ENCODE measurements at places on chromosomes 2 and 18. TPM values are rescaled to one million over a fixed set of nuclear protein-coding genes. Genes with fewer than 3 reads are reported as not detected.

DNA sequence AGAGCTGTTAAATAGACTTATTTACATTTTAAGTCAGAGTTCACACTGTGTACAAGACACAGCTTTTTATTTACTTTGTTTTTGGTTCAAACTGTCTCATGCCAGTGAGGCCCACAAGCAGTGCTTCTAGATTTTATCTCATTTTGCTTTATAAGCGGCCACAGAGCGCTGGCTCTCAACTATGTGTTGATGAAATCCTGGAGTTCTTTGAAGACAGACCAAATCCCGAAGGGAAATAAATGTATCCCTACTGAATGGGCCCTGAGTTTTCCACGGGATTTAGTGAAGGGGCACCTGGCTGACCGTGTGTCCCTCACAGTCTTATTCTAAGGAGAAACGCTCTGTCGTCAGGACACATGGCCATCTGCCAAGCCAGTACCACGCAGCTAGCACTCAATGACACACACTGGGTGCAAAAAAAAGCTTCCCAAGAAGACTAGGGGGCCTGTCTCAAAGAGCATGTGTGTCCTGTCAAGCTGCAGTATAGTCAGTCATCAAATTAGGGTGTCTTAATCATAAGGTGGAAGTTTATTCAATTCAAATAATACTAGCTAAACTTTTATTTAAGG lies 23.4 kb downstream of the LYPD1 start:
- no peak for DNase-seq

DNA sequence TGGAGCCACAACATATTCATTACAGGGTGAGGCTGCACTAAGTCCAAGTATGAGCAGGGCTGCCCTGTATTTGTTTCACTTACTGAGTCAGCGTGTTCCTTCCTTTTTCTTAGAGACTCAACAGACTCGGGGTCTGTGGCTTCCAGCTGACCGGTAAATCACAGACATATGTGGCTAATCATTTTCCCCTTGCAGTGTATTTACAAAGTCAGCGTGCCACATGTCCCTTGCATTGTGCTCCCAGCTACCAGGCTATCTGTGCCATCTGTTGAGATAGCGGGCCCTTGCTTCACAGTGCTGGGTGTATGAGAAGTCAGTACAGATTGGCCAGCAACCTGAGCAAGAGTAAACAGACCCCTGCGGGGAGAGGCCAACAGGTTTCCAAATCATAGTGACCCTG lies 254.3 kb downstream of the LRRTM1 start:
- DNase-seq = no peak

- no peak for DNase-seq
Measured at GRCh38 chr2:25817630-25818029, 60.7 kb downstream of the ASXL2 start.

DNA sequence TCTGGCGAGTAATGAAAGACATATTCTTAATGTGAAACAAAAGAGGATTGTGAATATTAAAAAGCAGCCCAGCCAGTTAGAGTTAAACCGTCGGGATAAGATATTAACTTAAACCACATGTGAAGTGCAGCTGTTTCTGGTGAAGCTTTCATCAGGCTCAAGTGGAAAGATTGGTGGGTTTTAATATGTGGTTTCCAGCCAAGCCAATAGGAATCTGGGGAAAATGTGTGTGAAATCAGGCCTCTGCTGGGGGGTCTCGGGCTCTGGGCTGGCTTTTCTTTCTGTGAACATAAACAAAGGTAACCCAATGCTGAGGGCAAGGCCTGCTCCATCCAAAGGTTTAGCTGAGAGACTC lies 279.6 kb downstream of the SLC4A3 start:
- no peak for DNase-seq

GRCh38 chr2:74555610-74556103 lies 1.1 kb downstream of the DOK1 start:
- no peak for DNase-seq

- DNase-seq = no peak
Measured at GRCh38 chr2:145199042-145199441, 679.1 kb upstream of the ZEB2 start.

GRCh38 chr2:23432531-23432930 lies 47.6 kb downstream of the KLHL29 start:
- DNase-seq = no peak

- no peak for DNase-seq
Measured at GRCh38 chr2:160650196-160651118, 156.8 kb upstream of the RBMS1 start.

The GKN1 gene
- total RNA-seq = not detected

The FOXI3 gene
- not detected for total RNA-seq

The C2orf72 gene
- 46.2 TPM for total RNA-seq

The TNP1 gene
- not detected for total RNA-seq

The MRPL44 gene
- total RNA-seq = 17.6 TPM

GRCh38 chr18:49186242-49186641 lies 235.5 kb upstream of the SMAD7 start:
- DNase-seq = no peak

The MYO1B gene
- total RNA-seq = 21.5 TPM

The LDLRAD4 gene
- total RNA-seq = 128 TPM

The HOXD13 gene
- not detected for total RNA-seq

GRCh38 chr18:52363861-52364260 lies 23.9 kb downstream of the DCC start:
- DNase-seq = no peak

- no peak for DNase-seq
Measured at GRCh38 chr2:145777914-145778313, 1258.0 kb upstream of the ZEB2 start.

GRCh38 chr2:239106314-239106908 lies 258.5 kb downstream of the TWIST2 start:
- peak; percentile 71 for DNase-seq

The VIT gene
- 5.0 TPM for total RNA-seq

DNA sequence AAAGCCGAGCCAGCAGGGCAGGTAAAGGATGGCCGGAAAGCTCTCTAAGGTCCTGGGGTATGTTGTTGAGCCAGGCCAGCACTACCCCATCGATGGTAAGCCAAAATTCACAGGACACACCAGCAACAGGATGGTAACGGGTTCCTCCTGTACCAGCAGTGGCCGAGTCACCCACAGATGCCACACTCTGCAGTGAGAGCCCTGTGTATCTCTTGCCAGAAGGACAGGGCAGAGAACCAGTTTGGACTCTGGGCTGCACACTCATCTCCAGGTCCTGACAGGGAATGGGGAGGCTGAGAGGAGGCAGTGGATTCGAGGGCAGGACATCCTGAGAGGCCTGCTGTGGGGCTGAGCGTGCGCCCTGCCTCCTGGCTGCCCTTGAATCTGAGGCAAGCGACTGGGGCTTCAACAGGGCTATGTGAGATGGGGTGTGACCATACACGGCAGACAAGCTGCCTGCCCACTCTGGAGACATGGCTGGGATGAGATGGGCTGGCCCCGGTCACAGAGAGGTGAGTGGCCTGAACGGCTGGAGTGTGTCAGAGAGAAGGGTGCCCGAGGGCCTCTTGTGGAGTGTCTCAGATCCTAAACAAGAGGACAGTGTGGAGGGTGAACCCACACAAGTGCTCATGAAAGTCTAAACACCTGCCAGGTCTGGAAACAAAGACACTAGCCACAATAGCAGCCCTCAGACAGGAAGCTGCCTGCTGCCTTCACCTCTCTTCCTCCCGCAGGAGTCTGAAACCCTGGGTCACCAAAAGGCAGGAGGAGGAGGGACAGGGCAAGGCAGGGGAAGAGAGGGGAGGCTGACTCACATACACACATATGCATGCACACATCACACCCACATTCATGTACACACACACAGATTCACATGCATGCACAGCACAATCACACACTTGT lies 182.3 kb downstream of the LOXHD1 start:
- no peak for DNase-seq

DNA sequence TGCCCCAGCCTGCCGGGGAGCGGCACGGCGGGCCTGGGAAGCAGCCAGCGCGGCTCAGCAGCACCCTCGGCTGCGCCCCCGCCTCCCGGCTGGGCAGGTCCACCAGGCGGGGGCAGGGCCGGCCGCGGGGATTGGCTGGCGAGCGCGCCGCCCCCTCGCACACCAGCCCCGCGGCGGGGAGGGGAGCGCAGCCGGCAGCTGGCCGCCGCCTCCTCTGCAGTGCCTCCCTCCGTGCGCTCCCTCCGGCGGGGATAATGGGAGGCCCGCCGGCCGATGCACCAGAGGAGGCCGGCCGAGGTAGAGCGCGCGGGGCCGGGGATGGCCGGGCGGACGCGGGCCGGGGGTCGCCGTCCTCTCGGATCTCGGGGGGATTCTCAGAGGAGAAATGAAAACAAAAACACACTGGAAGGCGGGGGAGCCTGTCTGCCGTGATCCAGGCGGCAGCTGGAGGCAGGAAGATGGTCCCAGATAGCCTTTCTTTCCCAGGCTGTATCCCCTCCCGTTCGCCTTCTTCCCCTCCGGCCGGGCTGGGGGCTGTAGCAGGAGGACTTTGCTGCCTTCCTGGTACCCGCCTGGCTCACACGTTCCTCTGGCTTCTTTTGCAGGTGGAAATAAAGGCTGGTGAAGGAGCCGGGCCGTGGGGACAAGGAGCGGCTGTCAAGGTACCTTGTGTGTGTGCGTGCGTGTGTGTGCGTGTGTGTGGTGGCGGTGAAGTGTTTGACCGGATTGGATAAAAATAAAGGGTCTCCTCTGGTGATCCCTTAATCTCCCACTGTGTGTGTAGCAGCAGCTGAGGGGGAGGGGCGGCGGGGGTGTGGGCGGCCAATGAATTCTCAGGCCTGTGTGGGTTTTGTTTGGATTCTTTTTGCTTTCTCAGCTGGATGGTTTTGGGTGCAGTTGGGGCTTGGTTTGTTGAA lies 18.1 kb downstream of the TET3 start:
- DNase-seq = peak; percentile 90

DNA sequence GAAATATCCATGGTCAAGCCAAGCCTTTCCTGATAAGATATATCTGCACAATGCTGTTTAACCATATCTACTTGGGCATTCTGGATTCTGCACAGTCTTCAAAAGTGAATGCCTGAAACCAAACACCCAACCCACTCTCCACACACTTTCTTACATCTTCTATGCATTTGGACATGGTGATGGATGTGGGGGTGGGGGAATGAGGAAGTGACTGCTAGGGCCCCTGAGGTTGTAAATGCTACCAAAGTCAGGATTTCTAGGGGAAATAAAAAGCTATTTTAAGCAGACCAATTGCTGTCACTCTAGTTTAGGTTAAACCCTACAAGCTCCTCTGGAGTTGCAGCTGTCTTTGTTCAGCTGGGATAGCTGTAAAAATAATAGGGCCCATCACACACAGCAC lies 26.7 kb upstream of the TGFA start:
- no peak for DNase-seq

- no peak for DNase-seq
Measured at GRCh38 chr2:625415-626333, 51.5 kb downstream of the TMEM18 start.

DNA sequence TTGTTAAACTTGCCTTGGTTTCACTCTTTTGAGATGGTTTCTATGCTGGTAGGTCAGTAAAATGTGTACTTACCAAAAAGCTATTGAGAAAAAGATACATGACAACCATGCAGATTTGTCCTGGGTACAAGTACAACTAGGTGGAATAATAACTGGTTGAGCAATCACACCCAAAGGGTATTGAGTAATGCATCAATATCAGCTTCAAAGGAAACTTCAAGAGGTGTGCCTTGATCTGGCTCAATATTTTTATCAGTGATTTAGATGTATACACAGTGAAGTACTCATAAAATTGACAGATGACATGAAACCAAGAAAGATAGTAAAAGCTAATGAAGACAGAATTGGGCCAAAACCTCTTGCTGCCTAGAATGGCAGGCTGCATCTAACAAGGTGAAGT lies 21.7 kb upstream of the GALNT1 start:
- DNase-seq = no peak

- no peak for DNase-seq
Measured at GRCh38 chr18:429030-429429, 71.5 kb downstream of the COLEC12 start.

DNA sequence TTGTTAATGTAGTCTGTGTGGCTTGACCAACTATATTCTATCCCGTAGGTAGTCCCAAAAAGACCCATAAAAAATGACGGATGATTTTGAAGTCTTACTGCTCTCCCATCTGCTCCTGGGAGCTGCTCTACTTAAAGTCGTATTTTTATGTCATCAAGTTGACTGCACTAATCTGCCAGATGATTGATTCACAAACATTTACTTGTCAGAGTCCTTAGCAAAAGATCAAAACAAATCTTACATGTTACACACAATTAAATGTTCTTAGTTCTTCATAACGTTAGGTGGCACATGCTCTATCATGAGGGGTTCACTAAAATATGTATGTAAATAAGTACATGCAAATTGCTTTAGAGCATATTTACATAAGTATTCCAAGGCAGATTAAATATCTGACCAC lies 498.3 kb upstream of the LRRTM4 start:
- no peak for DNase-seq

The ECEL1 gene
- not detected for total RNA-seq

DNA sequence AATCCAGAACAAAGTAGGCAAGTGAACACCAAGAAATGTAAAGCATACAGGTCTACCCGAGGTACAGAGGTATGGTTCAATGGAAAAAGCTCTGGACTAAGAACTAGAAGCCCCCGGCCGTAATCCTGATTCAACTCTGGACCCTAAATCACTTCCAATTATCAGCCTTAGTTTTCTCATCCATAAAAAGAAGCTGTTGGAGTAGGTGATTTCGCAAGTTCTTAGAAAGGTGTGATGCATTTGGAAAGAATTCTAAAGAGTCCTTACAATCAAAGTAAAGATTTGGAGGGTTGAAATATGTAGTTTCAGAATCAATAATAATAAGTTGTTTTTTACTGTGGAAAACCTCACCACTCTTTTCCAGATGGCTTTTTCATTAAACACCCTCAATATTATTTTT lies 622.1 kb upstream of the ID2 start:
- DNase-seq = no peak

GRCh38 chr2:152413228-152414030 lies 78.5 kb downstream of the FMNL2 start:
- no peak for DNase-seq

DNA sequence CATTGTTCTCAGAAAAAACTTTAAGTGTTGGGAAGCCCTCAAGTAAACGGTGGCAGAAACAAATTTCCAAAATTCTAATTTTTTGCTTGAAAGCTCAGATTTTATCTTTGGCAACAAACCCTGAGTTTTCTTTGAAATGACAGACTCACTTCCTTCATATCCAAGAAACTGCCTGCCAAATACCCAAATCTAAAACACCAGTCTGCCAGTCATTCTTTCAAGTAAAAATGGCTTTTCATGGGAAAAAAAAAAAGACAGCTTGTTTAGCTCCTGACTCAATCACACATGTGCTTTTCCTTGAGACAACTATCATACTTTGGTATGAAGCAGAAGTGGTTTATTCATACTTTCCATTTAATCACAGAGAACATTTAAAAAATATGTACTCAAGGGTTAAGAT lies 40.6 kb upstream of the CSRNP3 start:
- DNase-seq = no peak

Measured in Peyer's patch (tissue), 4 donors.